Stimulated activated CD8-positive, alpha-beta memory T cell treated with anti-CD3 and anti-CD28 coated beads, Interleukin-4, amount 100 ng/mL, for 4 hours (primary cell): ENCODE measurements at places on chromosomes 6 and 20.

GRCh38 chr20:57451431-57451794, 60.2 kb downstream of the RBM38 start:
- DNase-seq: no peak

- DNase-seq: no peak
These were observed 18.7 kb upstream of the GATA5 start for GRCh38 chr20:62494537-62494936.

DNA sequence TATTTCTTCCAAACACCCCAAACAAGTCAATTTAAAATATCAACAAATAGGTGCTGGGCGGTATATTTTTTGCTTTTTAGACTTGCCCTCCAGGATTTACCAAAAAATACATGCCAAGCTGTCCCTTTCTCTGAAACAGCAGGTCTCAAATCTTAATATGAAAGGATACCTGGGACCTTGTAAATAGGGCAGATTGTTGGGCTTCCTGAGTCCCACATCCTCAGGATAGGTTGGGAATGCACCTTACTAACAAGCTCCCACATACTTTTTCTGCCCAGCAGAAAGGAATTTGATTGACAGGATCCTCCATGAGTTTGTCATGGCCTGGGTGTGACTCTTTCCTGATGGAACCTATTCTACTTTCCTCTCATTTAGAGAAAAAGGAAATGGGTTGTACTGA, 4.9 kb upstream of the SLC24A3 start:
- no peak for DNase-seq

DNA sequence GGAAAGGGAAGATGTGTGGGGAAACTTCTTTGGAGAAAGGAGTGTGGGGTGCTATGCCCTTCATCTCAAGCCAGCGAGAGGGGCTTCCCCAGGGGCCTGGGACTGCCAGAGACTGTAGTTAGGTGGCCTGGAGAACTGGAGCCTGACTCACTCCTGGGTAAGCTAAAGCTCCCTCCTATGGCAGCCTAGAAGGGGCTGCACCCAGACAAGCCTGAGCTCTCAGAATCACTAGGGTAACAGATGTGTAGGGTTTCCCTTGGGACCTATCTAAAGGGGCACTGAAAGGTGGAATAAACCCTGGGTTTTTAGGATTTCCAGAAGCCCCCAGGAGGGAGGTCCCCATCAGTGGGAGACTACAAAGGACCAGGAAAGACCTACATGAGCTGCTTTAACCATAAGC, 1.6 kb upstream of the ARMC2 start:
- DNase-seq: no peak
